ENCODE measurements at places on chromosomes 3 and 15.
A peak's percentile ranks its signal among the peaks of the same experiment; 100 is the strongest.

DNA sequence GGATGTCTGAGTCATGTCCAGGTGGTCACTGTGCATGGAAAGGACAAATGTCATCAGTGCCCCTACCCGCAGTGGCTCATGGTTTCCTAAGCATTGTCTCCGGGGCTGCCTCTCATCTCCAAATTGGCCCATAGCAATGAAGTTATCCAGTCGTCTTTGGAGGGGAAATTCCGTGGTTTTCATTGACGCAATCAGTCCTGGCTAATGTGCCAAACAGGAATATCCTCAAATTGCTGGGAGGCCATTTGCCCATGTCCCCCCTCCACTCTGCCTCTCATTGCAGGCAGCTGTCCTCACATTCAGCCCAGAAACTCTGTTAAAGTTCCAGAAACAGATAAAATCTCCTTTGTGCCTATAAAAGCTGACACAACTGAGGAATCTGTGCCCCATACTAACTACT is 81.6 kb downstream of the MCTP2 start:
- no peak for DNase-seq

- DNase-seq = peak; percentile 83
Measured at GRCh38 chr3:192935441-192935840, 17.8 kb upstream of the MB21D2 start.

DNA sequence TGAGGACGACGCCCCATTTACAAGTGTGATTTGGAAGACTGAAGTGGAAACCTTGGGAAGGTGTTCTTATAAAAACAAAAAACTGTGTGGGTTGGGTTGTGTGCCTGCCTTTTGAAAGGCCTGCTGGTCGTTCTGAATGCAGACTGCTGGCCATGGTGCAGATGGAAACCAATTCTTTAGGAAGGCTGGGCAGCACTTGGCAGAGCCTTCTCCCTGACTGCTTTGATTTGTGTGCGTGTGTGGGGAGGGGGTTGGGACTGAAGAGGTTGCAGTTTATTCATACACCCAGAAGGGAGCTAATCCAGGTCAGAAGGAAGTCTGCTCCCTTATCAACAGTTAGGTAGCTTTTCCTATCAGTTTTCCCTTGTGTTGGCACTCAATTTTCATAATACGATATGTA is 288.7 kb downstream of the SOX2 start:
- DNase-seq = no peak

GRCh38 chr15:48121849-48122248 is 1.1 kb downstream of the SLC24A5 start:
- DNase-seq = no peak

DNA sequence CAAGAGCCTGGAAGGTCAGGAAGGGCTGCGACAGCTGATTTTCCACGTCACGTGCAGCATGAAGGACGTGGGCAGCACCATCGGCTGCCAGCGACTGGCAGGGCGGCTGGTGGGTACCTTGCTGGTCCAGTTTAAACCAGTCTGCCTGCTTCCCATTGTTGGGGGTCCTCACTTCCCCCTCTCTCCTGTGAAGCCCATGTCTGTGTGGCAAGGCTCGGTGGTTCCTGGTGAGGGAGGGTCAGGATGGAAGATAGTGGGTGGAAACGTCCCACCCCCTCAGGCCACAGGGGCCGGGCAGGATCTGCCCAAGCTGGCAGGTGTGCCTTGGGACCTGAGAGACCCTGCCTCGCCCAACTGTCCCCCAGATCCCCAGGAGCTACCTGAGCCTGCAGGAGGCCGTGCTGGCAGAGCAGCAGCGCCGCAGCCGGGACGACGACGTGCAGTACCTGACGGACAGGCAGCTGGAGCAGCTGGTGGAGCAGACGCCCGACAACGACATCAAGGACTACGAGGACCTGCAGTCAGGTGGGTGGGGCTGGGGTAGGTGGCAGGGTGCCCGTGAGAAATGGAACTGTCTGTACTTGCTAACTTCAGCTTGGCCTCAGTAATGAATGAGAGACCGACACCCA is 108.2 kb downstream of the LRRK1 start:
- DNase-seq = no peak

GRCh38 chr15:63041974-63042876 is at the start of gene TPM1:
Gene TPM1, plus strand, starts transcription at chr15:63042747. Its CDS starts 83 bp downstream, at chr15:63042830.
- DNase-seq = peak; percentile 93
